ENCODE measurements at places on chromosomes 3 and 15. TPM values are rescaled to one million over a fixed set of nuclear protein-coding genes. Genes with fewer than 3 reads are reported as not detected.
A peak's percentile ranks its signal among the peaks of the same experiment; 100 is the strongest.

Gene PPIP5K1
- 35.6 TPM for total RNA-seq

Gene ATP13A4
- total RNA-seq: 0.32 TPM

Gene CLDN18
- not detected for total RNA-seq

Gene EFCAB12
- 0.13 TPM for total RNA-seq

Gene THSD4
- total RNA-seq: 2.4 TPM

GRCh38 chr15:52735231-52736089 lies 54.7 kb downstream of the ONECUT1 start:
- DNase-seq: peak; percentile 85

- DNase-seq: no peak
Measured at GRCh38 chr15:80906159-80906766, 83.4 kb downstream of the MESD start.

DNA sequence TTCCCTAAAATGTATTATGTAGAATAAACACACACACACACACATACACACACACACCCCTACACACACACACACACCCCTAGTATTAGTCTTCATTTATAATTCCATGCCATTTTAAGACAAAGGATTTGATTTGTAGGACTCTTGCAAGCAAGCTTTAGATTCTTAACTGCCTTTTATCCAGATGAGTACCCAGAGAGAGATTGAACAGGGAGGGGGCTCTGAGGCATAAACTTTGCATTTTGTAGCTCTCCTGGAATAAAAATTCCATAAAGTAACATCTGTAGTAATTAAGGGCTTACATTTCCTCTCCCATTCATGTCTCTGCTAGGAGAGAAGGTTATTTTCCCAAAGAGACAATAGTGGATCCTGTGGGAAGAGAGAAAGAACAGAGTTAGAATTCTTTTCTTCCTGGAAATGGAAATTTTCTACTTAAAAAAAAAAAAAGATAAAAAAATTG lies 479.4 kb downstream of the RBMS3 start:
- no peak for DNase-seq

- no peak for DNase-seq
Measured at GRCh38 chr3:64911138-64911537, 223.3 kb upstream of the ADAMTS9 start.

- DNase-seq: no peak
Measured at GRCh38 chr3:67083277-67083676, 85.2 kb downstream of the KBTBD8 start.

GRCh38 chr15:75731248-75732151 lies 18.9 kb upstream of the CSPG4 start:
- DNase-seq: no peak

GRCh38 chr3:171125010-171125409 lies 98.5 kb upstream of the SLC2A2 start:
- DNase-seq: no peak

DNA sequence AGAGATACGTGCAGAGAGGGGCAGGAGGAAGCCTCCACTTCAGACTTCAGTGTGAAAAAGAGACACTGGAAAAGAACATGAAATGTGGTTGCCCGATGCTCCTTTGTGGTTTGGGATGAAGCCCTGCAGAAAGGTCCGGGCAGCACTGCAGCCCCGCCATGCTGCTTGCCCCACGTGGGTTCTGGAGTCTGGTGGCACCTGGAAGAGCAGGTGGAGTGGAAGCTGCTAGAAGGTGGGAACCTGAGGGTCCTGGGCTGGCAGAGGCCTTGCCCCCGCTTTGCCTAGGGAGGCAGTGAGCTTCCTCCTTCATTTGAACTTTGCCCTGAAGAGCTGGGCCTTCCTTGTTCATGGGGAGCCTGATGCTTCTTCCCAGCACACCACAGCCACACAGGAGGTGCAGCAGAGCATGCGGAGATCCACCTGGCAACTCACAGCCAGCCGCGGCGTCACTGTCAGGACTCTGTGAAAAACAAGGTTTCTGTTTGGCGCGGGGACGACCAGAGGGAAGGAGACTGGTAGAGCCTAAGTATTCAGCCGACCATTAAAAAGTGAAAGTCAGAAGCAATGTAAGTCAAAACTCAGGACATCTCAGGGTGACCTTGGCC lies 59.0 kb downstream of the APBA2 start:
- no peak for DNase-seq

- no peak for DNase-seq
Measured at GRCh38 chr15:53739651-53740050, 19.8 kb downstream of the WDR72 start.

Measured in neural progenitor cell (in vitro differentiated cells).